ENCODE measurements at places on chromosomes 11 and 22.

DNA sequence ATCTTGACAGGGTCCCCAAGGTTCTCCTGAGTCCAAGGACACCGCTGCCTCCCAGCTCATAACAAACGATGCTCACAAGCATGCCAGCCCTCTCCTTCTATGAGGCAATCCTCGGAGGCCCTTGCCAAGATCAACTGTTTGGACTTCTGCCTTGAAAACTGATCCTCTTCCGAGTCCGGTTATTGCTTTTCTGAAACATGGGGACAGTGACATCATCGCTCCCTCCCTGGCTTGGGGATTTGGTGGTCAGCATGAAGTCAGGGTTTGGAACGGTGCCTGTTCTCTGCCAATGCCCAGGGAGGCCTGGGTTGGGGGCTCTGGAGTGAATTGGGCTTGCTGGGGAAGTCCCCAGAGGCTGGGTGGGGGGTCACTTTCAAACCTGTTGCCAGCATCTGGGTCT, 149.3 kb downstream of the FBXO7 start:
- no peak for DNase-seq

DNA sequence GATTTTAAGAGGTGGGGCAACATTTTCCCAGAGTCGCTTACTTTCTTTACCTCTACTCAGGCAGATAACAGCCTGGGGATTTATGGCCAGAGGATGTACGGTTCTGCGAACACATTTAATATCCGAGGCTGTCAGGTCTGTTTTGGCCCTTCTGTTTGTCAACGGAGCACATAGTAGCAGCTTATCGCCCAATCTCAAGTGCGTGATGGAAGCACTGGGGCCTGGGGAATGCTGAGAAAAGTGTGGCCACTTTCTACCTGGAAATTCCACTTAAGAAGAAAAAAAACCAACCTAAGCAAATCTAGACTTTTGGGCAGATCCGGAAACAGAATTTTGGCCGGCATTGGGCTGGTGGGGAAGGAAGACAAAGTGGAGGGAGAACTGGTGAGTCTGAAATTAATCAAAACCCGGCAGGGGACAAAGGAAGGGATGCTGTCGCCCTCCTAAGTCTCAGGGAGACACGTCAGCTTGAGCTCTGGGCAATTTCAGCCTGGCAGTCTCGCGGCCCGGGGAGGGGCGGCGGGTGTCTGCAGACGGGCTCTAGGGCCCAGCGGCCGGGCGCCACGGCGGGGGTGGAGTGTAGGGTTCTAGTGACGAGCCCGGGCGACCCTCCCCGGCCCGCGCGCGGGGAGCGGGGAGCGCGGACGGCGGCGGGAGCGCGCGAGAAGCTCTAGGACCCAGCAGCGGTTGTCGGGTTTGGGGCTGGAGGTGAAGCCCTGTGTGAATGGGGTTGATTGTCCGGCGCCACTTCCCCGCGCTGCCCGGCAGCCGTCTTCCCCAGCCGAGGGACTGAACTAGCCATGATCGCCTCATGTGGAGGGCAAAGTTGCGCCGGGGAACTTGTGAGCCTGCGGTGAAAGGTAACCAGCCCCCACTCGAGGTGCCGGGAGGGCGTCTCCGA, at the start of gene AMOTL1:
Gene AMOTL1, plus strand, starts transcription at position 656 of the 901 bp plus-strand sequence. Its CDS starts 156 bp downstream, at position 812.
- DNase-seq, result peak; percentile 39

GRCh38 chr11:123103326-123103980, 41.5 kb upstream of the HSPA8 start:
- peak; percentile 13 for DNase-seq

- no peak for DNase-seq
These were observed 230.3 kb downstream of the CSNK2A3 start for GRCh38 chr11:11122749-11123148.

- DNase-seq, result no peak
These were observed 5.7 kb downstream of the UPK3A start for GRCh38 chr22:45290410-45290936.

GRCh38 chr11:116866804-116867455, 29.5 kb upstream of the APOA1 start:
- DNase-seq, result no peak

DNA sequence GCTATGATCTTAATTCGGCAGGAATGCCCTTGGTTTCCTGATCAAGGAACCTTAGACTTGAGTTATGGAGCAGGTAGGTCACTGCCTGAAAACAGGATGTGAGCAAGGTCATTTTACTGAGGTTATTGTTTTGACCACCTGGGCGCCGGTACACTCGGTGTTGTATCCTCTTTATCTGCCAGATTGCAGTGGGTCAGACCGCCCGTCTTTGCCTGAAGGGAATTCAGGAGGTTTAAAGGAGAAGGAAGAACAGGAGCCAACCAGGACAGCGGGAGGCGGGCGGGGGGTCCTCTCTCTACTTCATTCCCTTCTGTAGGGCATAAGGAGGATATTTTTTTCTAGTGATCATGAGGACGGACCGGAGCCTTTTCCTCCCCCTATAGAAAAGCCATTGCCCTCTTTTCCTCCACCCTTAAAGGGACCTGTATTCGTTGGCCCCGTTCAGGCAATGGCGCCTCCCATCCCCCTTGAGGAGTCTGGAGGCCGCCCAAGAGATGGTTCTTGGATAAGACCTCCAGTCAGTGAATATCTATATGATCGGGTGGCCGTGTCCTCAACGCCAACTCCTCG, 649 bp downstream of the MS4A15 start:
- no peak for DNase-seq

DNA sequence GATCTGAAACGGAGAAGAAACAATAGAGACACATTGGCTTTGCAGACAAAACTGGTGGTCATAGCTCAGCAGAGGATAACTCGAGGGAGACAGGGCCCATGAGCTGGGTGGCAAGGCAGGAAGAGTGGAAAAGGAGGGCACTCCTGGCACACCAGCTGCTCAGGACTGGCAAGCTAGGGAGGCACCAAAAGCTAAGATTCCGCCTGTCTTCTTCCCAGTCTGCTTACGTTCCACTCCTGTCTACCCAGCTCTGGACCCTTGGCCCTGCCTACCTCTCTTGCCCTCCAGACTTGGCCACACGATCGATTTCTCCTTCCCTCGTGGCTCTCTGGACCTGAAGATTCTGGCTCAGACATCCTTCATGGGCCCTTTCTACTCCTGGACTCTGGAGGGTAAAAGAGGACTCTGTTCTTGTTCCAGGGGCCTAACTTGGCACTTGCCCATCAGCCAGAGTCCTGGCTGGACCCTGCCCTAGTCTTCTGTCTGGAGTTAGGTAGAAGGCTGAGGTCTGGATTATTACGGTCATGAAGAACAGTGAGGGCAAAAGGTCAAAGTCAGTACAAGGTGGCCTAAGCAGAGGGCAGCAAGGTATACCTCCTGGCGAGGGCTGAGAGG, 115.2 kb upstream of the PITPNB start:
- no peak for DNase-seq

DNA sequence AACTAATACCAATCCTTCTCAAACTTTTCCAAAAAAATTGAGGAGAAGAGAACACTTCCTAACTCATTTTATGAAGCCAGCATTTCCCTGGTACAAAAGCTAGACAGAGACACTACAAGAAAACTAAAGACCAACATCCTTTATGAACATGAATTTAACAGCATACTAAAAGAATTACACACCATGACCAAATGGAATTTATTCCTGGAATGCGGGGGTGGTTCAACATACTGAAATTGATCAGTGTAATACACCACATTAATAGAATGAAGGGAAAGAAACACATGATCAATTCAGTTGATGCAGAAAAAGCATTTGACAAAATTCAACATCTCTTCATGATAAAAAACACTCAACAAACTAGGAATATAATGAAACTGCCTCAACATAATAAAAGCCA, 148.1 kb downstream of the WNT7B start:
- no peak for DNase-seq

GRCh38 chr11:22343371-22344032, 5.3 kb downstream of the SLC17A6 start:
- DNase-seq, result no peak

- DNase-seq, result no peak
These were observed 90.0 kb downstream of the INSC start for GRCh38 chr11:15204711-15205110.

- DNase-seq, result no peak
These were observed 411.1 kb downstream of the TBC1D22A start for GRCh38 chr22:47173535-47174021.

- DNase-seq, result no peak
These were observed 29.8 kb downstream of the KCNE3 start for GRCh38 chr11:74437441-74438042.

DNA sequence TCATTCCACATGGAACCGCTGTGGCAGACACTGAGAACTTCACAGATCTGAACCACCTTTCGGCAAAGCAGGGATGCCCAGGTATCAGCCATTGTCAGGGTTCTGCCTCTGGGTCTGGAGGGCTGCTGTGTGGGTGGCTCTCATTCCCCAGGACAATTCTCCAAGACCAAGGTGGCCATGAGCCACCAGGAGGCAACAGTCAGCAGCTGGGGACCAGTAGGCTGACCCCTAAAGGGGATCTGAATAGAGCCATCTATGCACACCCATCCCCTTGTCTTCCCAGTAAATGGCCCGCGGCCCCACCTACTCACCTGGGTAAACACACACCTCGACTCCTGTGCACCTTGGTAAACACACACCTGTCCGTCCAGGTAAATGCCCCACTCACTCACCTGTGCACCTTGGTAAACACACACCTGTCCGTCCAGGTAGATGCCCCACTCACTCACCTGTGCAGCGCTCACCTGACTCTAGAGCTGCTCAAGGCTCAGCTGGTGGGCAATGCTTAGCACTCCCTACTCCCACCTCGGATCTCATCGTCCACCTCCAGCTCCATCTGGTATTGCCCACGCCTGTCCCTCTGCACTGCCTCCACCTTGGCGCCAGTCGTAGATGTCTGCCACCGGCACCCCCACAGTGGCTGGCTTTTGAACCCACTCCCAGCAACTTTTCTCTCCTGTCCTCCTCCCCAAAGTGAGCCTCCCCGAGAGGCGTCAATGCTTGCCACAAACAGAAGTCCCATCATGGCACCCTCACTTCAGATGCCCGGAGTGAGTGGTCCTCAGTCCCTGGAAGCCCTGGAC, 10.2 kb downstream of the SLC25A1 start:
- no peak for DNase-seq

DNA sequence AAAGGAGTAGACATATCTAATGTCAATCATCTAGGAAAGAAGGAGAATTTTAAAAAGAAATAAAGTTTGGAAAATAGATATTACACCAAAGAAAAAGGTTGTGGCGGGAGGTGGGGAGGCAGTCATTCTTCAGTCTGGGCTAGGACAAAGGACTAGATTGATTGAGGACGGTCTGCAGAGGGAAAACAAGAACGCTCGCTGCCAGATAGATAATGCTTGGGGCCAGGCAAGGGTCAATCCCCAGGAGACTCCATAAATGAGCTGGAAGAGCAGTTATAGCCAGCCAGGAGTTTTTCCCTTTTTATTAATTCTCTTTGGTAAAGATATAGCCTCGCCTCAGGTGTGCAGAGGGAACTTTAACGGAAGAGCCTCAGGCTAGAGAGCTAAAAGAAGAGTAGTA, 6.3 kb downstream of the TRPC6 start:
- no peak for DNase-seq

Data from HL-60 (cell line).